ENCODE measurements at places on chromosomes 3 and 15.

GRCh38 chr3:168517249-168518071, 421.7 kb upstream of the GOLIM4 start:
- no peak for DNase-seq

GRCh38 chr3:161576311-161576710, 79.7 kb downstream of the OTOL1 start:
- no peak for DNase-seq

- DNase-seq = no peak
Observed at GRCh38 chr15:92595506-92596381, 59.8 kb downstream of the FAM174B start.

GRCh38 chr3:107690522-107691138, 167.9 kb downstream of the BBX start:
- DNase-seq = peak; percentile 59

DNA sequence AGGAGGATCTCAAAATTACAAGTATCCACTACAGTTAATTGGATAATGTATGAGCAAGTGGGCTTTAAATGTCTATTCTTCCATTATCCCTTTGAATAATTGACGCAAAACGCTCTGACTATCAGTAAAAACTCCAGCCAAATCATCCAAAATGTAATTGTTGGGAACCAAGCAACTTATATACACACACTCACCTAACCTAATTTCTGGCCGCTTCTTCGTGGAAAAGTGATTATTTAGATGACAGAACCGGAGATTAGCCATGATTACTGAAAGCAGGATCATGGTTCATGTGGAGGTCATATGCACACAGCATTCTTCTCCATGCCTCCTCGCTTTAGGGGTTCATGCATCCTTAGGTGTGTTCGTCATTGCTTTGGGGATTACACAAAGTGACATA, 992.4 kb downstream of the NAALADL2 start:
- DNase-seq = no peak

DNA sequence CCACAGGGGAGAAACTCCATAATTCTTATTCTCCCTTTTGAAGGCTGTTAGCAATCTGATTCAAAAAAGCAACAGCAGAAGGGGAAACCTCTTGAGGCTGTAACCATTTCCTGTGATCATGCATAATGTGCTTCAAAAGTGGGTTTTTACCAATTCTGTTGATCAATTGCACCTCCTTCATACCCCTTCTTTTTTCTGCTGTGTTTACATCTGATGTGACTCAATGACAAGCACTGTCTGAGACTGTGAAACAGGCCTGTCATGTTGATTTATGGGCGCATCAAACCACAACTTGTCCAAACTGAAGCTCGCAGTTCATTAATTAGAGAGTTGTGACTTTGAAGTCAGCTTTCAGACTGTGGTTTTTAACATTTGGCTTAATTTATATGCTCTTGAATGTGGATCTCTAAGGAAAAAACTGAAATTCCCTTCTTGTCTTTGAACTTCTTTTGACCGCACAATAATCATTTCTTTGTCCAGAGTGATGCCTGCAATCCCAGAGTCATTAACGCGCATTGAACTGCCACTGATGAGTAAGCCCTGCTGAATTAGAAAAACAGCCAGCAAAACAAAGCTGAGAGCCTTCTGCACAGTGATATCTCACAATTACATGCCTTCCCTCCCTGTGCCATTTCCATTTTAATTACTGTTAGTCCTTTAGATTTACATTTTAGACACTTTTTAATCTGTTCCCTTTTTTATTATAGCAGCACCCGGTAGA, 532.8 kb downstream of the FOXP1 start:
- peak; percentile 82 for DNase-seq

DNA sequence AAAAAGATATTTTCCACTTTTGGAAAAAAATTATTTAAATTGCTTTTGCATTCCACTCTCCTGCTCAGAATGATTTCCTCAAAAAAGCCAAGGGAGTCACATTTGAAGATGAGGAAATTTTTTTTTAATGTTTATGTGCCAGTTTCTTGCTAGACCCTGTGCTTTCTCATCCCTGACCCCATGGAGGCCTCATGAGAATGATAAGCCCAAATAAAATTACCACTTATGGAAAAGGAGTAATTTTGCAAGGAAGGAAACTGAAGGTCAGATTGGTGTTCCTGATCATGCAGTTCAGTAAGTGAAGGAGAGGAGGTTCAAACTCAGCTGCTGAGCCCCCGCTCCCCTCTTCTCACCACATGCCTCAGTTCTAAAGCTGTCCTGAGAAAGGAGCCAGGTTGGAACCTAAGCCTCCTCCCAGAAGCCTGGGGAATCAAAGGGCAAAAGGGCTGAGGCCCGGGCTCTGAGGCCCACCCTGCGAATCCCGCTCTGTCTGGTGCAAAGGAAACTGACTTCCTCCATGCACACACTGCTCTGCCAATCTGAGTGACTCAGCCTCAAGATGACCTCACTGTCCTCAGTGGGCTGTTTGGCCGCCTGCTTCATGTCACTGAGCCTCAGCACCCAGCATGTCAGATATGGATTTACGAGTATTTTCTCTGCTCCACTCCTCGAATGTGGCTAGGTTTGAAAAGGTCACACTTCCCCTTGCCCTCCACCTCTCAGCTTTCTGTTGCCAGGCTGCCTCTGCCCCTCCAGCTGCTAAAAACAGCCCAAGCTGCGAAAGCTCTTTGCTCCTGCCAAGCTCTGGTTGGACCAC, 56.9 kb upstream of the FLNB start:
- DNase-seq = peak; percentile 59

DNA sequence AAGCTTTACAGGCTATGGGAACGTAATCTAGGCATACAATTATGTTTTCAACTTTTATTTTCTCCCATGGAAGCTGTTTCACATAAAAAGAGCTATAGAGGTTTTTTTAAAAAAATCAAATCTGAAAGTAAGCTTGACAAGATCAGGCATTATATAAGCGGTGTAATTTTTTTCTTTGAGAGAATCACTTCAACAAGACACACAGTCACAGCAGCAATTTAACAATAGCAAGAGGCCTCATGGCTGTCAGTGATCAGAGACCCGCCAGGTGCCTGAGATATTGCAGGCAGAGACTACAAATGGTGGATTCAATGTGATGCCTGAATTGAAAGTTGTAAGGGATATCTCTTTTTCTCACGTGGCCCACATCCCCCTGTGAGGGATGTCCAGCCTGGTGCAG, 270.5 kb upstream of the TBC1D5 start:
- no peak for DNase-seq

DNA sequence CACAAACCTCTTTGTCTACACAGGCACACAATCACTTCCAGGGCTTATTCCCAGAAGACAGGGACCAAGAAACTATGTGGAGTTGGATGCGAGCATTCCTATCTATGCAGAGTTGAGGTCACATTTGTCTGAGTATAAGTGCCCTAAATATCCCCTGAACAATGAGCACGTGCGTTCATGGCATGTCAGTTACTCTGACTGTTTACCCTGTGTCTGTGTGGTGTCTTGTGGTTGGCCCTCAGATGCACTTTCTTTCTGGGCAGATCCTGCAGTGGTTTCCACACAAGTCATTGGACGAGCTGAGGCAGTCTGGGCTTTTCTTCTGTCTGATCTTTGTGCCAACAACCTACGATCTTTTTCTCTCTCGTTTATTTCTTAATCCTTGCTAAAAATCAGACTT, 134.5 kb downstream of the FBN1 start:
- DNase-seq = no peak

DNA sequence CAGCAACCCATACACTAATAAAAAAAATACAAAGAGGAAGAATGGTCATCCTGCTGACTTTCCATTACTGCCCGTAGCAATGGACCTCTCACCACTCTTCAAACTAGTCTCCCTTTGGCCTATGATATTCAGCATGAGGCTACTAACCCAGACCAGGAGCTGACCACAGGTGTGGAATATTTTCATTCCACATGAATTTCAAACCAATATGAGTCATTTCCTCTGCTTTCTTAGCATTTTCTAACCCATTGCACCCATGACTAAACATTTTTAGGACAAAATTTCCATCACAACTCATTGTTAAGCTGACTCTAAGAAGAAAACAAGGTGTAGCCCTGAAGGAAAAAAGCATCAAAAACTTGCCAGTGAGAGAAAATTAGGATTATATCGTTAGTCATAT, 34.0 kb upstream of the ZPLD1 start:
- DNase-seq = no peak

DNA sequence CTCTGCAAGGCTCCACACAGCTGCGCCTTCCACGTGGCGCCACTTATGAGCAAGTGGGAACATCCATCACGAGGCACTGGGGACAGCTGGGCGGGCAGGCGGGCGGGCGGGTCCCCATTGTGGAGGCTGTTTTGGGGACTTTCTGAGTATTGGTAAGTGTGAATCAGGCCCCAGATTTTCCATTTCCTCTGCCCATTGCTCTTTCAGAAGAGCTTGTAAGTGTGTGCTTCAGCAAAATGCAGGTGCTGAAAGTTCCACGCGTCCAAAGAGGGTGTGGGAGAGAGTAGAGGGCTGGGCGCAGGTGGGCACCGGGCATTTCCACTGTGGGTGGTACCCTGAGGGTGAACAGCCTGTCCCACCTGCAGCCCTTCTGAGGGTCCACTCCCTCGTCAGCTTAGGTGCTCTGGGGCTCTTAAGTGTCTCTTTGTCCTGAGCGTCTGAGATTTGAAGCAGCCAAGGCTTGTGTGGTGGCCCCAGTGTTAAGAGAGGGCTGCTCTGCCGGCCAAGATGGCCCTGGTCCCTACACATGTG, 177.1 kb downstream of the RPLP1 start:
- no peak for DNase-seq

DNA sequence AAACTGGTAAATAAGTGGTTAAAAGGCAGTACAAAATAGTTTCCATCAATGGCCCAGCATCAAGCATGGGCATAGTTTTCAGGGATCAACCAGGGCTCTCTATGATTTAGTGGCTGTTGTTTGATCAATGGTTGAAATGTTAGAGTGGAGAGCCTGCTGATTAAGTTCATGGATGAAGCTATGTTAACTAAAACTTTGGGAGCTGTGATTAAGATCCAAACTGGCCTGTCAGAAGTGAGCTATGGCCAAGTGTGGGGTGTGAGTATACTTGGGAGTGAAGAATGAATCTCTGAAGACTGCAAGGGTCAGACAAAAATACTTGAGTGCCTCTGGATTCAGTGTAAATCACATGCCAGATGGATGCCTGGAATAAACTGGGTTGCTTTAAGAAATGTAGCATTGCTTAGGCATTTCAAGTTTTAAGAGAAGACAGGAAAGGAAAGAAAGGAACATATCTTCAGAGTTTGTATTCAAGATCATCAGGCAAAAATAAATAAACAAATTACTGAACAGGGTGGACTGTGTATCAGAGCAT, 422.2 kb upstream of the ADAMTS9 start:
- no peak for DNase-seq

DNA sequence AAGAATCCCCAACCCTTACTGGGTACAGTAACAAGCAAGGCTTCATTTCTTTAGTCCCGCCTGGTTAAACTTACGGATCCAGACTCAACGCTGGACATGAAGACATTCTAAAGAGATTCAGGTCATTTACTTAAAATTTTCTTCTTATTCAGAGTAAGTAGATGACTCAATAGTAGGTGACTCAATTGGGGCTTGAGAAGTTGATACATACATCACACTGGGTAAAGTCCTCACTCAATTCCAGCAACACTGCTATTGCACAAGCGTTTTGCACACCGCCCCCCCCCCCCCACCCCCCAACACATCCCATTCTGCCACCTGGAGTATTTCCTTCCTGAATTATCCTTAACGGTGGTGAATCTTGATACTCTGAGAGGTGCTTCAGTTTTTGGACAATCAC, 610.0 kb downstream of the FOXP1 start:
- no peak for DNase-seq

- DNase-seq = no peak
Observed at GRCh38 chr3:143024351-143024960, 23.1 kb downstream of the U2SURP start.

- DNase-seq = no peak
Observed at GRCh38 chr3:87805670-87806069, 253.1 kb downstream of the CGGBP1 start.

GRCh38 chr3:94162700-94163099, 99.8 kb downstream of the NSUN3 start:
- no peak for DNase-seq

- no peak for DNase-seq
Observed at GRCh38 chr15:95247071-95247984, 1016.0 kb downstream of the MCTP2 start.

DNA sequence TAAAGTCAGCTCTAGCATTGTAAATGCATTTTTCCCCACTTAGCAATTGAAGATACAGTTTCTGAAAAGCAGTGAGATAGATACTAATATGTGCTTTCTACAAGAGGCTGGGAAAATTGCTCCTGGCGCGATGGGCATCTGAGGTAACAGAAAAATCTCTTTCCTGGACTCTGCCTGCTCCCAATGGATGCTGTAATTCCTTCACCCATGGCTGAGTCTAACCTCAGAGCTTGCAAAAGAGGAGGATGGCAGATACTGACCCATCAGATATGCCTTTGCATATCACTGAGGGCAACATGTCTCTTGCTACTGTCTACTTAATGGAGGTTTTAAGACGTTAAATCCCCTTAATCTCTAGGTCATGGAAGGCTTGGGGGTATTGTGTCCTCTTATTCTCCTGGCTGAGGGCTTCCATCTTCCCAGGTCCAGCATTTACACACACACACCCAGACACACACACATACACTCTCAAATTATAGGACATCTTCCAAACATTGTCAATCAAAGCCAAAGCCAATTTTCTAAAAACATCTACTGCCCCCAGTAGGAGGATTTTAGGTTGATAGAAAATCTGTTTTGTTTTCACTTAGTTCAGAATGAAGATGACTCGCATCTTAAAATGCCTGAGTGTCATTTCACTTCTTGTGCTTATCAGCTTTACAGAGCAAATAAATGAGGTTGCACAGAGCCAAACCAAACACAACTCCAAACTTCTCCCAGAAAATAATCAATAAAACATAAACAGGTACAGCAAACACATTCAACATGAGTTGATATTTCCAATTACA, 2.4 kb downstream of the TRPM1 start:
- DNase-seq = no peak

GRCh38 chr15:50593761-50594160, 47.3 kb upstream of the USP50 start:
- no peak for DNase-seq

DNA sequence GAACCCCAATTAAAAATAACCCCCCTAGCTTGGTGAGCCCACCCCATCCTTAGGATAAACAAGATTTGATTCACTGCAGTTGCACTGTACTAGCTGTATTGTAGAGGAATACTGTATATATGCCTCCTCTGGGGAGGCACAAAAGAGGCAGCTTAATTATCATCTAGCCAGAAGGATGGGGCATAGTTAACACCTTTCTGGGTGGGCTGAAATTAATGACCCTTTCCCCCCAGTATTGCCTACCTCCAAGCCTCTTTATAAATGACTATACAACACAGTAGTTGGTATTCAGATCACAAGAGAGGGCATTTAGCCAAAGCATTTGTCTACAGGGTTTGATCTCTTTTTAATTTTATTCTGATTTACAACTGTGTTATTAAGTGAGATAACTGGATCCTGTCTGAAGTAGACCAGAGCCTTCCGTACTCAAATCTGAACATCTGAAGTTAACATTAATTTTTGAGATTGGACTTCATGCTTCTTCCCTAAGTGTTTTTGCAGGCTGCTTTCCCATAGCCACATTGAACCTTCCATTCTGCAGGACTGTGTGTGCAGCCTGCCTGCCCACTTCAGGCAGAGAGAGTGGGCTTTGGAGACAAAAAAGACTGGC, 807.0 kb upstream of the ARRDC4 start:
- no peak for DNase-seq

DNA sequence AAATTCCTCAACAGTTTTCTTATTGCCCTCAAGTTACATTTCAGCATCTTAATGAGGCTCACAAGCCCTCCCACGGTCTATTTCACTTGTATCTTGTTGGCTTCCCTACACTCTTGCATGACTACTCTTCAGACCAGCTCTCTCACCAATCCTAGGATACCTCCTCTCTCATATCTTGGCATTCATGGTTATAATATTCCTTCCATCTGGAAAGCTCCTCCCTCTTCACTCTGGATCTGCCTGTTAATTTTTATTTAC, 8.5 kb upstream of the CCDC80 start:
- DNase-seq = no peak

Data from Ammon's horn (tissue), 1 donor.